ENCODE measurements at places on chromosomes 11 and 22.

DNA sequence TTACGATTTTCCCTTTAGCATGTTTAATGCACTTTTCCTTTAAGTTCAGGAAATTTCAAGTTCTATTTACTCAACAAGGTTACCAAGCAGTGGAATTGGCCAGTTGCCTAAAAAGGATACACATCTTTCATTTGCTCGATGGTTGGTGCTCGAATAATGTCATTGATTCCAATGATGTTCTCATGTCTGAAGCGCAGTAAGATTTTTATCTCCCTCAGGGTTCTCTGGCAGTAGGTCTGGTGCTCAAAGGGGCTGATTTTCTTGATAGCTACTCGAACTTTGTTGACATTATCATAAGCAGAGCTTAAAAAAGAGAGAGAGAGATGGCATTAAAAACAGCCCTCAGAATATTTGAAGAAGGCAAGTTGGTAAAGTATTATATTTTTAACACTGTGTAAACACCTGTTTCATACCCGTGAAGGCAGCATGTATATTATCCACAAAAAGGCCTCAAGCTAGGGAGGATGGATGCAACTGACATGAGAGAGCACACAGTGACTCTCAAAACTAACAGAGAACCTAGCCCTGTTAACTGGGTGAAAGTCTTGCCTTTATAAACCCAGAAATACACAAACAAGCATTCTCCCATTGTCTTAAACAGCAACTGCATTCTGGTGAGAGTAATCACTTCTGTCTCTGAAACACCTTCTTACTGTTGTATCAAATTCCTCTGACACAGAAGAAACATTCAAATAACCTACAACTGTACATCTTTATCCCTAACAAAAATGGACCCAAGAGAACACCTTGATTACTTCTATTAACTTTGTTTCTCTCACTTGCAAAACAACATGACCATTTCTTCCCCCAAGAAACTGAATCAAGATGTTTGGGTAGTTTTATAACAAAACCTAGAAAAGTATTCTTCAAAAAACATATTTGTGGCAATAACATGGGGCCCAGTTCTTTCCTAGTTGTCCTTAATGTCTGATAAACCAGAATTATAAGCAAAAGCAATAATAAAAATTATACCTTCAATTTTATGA, 59.6 kb downstream of the MAPK1 start:
- DNase-seq, result no peak

GRCh38 chr11:67371911-67372320, 1.5 kb downstream of the CLCF1 start:
- DNase-seq, result no peak

DNA sequence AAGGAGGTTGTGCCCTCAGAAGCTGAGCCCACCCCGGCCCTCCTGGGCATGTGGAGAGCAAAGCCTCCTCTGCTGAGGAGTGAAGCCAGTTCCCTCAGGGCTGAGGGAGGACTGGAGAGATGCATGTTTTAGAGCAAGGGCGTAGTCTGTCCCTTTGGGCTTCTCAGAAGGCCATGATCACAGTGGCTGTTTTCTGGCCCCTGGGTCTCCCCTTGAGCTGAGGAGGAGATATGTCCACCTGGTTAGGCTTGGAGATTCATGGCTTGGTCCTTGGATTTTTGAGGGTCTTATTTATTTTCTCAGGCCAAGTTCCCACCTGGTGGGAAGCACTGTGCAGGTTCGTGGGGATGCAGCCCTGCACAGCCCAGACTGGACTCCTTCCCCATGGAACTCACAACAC, 46.5 kb upstream of the THY1 start:
- no peak for DNase-seq

- no peak for DNase-seq
Measured at GRCh38 chr11:109697140-109697843, 275.3 kb downstream of the C11orf87 start.

DNA sequence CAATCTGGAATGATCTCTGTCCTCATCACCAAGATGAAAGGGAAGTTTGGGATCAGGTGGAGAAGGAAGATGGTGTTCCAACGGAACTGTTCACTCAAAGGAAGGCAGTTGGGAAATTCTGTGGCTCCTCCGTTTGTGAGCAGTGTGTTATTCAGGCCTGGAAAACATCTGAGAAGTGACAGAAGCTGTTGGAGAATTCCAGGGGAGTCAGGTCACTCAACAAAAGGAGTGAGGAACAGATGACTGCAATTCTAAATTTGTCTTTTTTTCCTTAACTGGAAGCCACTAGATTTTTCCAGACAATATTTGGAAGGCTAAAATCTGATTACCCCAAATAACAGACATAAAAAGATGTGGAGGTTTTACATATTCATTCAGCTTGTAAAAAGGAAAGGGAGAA, 107.8 kb downstream of the CD44 start:
- DNase-seq, result no peak

- DNase-seq, result no peak
Measured at GRCh38 chr22:36838119-36839030, 21.5 kb upstream of the PVALB start.

GRCh38 chr11:20337526-20338154, 25.9 kb upstream of the HTATIP2 start:
- no peak for DNase-seq

- DNase-seq, result no peak
Measured at GRCh38 chr11:110966131-110966530, 253.9 kb upstream of the ARHGAP20 start.

DNA sequence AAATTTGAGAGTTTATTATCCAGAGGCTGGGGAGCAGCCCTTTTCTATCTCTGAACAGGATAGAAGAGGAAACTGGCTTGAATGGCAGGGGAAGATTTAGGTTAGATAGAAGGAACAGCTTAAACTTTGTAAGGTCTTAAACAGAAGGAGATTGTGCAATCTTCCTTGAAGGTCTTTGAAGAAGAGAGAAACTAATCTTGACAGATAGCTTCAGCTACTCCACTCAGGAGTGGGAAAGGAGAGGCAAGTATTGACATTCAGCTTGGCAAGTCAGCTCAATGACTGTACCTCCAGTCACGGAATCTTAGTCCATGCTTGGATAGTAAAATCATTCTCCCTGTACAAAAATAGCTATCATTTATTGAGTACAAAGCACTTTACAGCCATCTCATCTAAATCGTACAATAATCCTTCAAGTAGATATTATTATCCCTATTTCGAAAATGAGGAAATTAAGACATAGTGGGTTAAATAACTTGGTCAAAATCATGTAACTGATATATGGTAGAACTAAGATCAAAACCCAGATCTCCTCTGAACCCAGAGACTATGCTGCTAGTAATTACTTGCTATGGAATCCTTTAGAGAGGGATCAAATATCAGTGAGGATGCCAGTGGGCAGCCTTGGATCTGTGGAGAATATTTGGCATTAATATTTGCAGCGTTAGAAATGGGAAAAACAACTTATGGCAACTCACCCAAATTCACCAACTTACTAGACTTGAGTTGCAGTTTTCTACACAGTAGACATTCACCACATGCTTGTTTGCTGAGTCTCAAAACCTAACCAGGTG, 14.6 kb downstream of the C11orf97 start:
- no peak for DNase-seq

DNA sequence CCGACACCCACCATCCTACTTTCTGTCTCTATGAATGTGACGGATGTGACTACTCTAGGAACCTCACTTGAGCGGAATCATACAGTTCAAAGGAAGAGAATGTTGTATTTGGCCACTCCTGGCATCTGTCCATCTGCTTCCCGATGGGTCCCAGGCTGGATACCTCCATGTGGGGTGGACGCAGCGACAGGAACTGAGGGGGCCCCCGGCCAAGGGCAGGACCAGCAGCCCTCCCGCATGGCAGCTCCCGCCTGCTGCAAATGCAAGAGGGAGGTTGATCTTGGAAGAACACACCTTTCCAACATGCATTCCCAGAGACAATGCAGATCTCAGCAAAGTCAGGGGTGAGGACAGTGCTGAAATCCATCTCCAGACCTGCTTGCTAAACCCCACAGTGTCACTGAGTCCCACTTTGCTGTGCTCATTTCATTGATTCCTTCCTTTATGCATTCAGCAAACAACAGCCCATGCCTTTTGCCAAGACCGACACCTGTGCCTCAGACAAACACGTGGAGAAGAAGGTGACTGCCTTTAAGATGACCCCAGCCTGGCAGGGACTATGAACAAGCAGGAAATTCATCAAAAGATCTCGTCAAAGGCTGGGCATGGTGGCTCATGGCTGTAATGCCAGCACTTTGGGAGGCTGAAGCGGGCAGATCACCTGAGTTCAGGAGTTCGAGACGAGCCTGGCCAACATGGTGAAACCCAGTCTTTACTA, 246.2 kb downstream of the CTTN start:
- DNase-seq, result no peak

GRCh38 chr11:61071913-61072312, 30.4 kb upstream of the CD5 start:
- DNase-seq, result no peak

DNA sequence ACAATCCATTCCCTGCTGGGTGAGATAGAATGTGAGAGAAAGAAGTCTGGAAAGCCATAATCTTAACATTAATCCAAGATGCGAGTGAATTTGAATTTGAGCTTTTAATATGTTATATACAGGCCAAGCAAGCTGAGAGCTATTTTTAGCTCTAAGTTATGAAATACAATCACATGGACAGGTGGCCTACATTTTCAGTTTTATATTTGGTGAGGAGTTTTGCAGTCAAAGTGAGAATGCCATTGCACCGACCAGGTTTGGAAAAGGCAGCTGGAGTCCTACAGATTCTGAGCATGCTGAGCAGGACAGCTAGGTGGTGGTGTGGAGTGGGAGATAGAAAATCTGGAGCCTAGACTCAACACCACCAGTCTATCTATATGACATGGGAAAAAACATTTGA, 12.0 kb downstream of the OR5B21 start:
- DNase-seq, result no peak

DNA sequence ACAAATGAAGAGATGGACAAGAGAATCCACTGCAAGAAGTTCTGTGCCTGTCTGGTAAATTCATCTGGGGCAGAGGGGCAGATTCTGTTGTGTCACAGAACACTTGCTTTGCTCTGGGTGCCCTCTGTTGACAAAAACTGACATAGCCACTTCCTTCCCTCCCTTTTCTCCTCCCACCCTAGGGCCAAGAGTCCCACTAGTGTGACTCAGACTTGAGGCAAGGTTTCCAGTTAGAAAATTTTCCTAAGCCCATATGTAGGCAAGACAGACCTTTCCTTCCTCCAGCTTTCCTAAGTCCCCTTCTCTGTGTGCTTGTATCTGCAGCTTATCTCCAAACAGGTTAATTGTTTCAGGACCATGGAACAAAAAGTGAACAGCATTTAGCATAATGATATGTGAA, 106.8 kb downstream of the RBFOX2 start:
- no peak for DNase-seq

DNA sequence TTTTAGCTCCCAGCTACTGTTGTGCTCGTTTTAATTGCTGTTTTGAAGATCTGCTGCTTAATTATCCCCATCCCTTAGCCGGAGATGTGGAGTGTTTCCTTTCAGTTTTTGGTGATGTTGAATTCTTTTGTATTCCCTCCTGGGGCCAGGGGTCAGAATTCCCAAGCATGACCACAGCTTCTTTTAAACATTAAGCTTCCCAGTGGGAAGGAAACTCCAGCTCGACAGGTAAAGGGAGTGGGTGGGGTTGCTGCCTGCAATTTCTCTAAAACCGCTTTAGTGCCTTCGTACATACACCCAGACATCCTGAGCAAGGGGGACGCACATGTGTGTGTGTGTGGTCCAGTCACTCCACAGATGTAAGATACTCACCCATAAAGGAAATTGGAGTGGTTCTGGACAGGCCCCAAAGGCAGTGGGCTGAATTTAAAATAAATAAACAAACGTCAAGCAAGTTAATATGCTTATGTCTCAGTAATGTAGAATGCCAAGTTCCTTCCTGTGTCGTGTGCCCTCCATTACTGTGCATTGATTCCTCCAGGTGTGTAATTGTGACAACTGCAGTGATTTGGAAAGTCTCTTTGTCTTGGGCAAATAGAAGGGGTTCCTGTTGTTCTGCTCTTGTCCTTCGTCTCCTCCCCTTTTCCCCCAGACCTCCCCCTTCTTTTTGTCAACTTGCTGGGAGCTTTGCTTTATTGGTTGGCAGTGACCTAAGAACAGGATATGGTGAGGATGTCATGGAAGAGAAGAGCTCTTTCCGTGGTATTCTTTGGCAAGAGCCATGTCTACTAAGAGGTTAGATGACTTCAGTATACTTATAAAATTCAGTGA, 19.2 kb upstream of the ADSL start:
- DNase-seq, result no peak

DNA sequence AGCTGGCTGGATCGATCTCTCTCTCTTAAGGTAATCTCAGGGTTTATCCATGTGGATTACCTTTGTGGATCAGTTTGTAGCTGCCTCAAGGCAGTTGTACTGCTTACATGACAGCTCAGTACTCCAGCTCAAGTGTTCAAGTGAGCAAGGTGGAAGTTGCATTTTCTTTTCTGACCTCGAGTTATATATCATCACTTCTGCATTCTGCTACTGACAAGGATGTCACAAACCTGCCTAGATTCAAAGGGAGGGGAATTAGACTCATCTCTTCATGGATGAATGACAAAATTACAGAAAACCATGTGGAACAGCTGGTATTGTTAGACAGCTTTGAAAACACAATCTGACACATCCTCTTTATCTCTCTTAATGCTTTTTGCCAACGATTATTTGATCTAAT, 6.1 kb upstream of the TCN2 start:
- no peak for DNase-seq

- no peak for DNase-seq
Measured at GRCh38 chr11:97092823-97093222, 703.0 kb downstream of the JRKL start.

DNA sequence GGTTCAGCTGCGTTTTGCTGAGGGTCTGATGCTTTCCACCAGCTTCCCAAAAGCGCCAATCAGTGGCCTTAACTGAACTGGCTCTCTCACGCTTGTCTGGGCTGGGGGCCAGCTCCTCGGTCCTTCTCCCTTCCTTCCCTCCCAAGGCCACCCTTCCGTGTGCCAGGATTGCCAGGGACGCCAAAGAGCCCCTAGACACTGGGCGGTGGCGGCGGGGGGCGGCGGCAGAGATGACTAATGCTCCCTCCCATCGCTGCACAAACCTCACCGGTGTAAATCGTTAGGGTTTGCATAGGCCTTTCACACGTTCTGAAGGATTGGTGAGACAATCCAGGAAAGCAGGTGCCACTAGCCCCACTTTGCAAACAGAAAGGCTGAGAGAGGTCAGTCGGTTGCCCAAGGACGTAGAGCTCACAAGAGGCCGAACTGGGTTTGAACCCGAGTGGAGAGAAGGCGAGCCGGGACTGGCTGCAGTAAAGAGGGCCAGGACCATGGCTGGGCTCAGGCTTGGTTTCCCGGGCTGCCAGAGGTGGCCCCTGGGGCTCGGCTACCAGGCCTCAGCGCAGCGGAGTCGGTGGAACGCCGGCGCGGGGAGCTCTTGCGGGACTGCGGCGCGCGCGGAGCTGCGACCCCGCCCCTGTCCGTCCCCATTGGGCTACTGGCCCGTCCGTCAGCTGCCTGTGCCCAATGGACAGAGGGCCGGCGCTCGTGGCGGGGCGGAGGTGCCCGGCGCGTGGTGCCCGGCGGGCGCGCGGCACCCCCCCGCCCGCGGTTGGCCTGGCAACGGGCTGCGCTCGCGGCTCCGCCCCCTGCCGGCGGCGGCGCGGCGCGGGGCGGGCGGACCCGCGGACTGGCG, 589 bp upstream of the GNAZ start:
- peak; percentile 68 for DNase-seq

- DNase-seq, result no peak
Measured at GRCh38 chr22:19961868-19962245, 20.2 kb upstream of the TXNRD2 start.

- DNase-seq, result no peak
Measured at GRCh38 chr22:40392618-40393017, 22.2 kb downstream of the SGSM3 start.

GRCh38 chr11:57325735-57326048, 940 bp upstream of the TNKS1BP1 start:
- DNase-seq, result no peak

GRCh38 chr11:9386901-9387300, 2.4 kb downstream of the IPO7 start:
- DNase-seq, result no peak

Measured in stimulated activated CD8-positive, alpha-beta memory T cell treated with anti-CD3 and anti-CD28 coated beads, Interleukin-7, amount 100 ng/mL, for 1 hour (primary cell).